Stimulated activated CD4-positive, alpha-beta T cell treated with anti-CD3 and anti-CD28 coated beads, Interleukin-12 subunit alpha, Interleukin-12 subunit beta, amount 100 ng/mL, for 24 hours (primary cell): ENCODE measurements at places on chromosomes 1 and 21.

GRCh38 chr1:2080140-2080539 lies 29.9 kb downstream of the PRKCZ start:
- DNase-seq: no peak

DNA sequence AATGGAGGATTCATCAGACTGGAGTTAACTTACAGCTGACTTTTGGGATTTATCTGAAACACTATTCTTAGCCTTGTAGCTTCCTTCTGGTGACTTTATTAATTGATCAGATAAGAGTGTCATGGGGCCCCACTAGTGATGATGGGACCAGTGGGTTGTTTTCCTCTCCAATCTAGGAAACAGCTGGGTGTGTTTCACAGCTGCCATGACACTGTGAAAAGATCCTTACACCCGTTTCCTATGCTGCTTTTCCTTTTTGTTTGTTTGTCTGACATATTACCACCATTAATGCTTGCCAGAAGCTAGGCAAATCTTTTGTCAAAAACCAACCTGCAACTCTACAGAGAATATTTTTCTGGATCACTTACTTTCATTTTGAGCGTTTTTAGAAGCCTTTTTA lies 86.2 kb downstream of the ZBTB18 start:
- DNase-seq: no peak

DNA sequence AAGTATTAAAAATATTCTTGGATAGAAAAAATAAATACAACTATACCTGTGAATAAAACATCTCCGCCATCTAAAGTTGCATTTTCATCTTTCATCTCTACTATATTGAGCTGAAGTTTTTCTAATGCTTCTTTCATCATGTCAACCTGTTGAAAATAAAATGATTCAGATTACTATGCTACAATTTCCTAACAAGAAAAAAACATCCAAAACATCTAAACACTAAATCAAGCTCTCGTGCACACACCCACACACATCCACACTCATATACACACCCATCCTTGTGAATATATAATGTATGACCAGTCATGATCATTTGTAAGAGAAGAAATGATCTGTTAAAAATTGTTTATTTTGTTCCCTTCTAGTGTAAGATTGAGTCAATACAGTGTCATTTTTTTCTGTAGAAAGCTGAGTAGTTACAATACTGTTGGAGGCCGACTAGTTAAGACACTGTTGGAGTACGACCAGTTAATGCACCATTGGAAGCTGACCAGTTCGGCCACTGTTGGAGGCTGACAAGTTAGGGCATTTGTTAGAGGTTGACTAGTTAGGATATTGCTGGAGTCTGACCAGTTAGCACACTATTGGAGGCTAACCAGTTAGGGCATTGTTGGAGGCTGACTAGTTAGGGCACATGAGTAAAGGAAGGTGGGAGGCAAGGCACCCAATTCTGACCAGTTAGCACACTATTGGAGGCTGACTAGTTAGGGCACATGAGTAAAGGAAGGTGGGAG lies 82.4 kb upstream of the BCL10 start:
- no peak for DNase-seq

DNA sequence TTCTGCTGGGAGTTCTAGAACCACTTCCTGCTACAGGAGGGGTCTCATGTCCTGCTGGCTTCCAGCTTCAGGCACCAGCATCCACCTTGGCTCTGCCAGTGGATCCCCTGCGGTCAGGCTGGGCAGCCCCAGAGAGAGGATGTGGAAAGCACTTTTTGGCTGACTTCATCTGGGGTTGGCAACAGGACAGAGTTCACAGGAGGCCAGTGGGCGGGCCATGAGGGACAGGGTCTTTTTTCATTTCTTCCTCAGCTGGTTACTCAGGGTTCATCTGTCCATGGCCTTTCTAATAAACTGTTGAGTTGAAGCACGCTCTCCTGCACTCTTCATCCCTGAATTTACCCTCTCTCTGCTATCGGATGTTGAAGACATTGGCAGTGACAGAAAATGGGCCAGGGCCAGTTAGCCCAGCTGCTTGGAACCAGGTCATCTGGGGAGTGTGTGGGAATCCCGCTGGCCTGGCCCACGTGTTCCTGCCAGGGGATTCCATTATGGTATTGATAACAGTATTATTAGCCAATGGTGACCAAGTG lies 45.2 kb downstream of the RPS6KA1 start:
- DNase-seq: no peak
